ENCODE measurements at places on chromosomes 6 and 20. TPM values are rescaled to one million over a fixed set of nuclear protein-coding genes. Genes with fewer than 3 reads are reported as not detected.

DNA sequence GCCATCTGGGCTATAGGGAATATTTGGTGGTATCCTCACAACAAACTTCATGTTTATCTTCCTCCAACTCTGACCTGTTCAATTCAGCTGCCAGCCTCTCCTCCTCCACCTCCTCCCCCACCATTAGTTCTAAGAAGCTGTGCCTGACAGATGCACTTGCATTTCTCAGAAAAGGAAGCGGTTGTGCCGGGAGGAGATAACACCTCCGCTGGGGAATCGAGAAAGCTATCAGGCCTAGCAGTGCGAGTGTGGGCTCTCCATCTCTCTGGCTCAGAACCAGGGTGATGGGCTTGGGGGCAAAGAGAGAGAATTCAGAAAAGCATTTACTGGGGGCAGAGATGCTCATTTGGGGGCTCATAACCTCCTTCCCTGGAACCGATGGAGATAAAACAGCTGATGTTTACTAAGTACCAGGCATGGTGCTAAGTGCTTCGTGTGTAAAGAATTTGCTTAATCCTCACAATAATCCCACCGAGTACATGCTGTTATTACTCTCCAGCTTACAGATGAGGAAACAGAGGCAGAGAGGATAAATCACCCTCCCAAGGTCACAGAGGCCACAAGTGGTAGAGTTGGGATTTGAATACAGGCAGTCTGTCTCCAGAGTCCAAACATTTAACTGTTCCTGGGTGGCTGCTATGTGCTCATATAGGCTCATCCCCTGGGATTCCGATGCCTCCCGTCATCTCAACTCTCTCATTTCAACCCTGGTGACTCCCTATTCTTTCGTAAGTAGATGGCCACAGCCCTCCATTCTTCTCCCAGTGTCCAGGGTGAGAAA, 38.3 kb downstream of the COX4I2 start:
- no peak for DNase-seq

DNA sequence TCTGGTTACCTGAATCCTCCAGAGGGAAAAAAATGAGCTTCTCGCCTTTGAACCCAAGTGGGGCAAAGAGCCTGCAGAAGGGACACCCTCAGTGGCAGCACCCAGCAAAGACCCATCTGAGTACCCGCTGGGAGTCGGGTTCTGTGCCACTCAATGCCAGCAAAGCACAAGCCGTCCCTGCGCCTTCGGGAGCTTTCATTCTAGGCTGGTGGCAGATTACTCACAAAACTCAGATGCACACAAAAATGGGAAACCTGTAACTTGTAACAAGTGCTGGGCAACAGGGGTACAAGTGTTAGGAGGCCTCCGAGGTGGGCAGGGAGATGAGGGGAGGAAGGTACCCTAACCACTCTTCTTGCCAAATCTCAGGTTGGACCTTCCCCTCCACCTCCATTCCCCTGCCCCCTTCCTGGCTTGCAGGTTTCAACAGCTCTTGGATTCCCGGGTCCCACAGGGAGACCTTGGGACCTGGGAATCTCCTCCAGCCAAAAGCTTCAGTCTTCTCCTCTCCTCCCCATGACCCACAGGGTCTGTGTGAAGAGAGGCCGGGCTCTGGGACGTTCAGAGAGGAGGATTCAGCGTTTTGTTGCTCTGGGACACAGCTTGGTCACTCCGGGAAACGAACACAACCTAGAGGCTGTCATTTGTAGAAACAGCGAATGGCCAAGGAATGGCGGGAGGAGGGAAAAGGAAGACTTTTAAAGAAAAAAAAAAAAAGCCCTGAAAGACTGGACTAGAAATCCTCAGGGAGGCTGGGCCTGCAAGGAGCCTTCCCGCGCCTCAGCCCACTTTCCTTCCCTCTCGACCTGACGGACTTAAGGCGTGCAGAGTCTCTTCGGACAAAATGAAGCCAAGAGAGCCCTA, 1.2 kb upstream of the PARD6B start:
- no peak for DNase-seq

DNA sequence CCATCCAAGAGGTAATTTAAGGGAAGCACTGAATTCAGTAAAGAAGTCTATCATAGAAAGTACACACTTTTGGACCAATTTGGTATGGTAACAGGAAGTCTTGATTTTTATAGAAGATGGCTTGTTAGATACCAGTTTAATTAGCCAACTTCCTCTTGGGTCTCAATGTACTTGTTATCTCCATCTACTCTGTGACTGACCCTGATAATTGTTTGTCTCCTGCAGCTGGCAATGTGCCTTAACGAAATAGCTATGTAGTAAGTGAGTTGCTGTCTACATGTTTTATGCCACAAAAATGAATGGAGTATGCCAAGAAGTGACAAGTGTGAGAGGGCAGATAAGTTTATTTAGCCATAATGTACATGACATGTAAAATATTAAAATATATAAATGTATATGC, 410.5 kb upstream of the MAN1A1 start:
- DNase-seq, result no peak

DNA sequence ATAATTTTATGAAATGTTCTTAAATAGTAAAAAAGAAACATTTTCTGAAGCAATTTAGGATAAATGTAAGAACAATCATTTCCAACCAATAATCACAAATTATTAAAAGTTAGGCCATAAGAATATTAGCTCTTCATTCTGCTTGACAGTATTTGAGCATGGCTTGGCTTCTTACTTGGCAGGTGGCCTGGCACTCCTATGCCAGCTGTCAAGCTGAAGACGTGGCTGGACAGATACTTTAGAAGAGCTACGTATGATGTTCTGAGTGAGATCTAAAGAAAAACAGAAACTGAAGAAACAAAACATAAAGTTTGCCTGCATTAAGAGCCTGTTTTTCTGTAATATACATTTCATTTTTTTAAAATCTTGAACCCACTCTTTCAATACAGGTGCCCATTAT, 438.9 kb downstream of the GRIK2 start:
- DNase-seq, result peak; percentile 61

GRCh38 chr20:34190679-34191090, 50.5 kb upstream of the ASIP start:
- DNase-seq, result peak; percentile 75

FOXA2 gene
- not detected for total RNA-seq

AGER gene
- total RNA-seq, result 1.6 TPM

DCDC2 gene
- not detected for total RNA-seq

ARFRP1 gene
- total RNA-seq, result 32.2 TPM

SOX4 gene
- total RNA-seq, result 6.2 TPM

OR12D3 gene
- total RNA-seq, result not detected

All from Right ventricle myocardium superior (tissue), 1 donor.